Activated naive CD8-positive, alpha-beta T cell treated with anti-CD3 and anti-CD28 coated beads for 36 hours (primary cell): ENCODE measurements at places on chromosomes 7 and 10. TPM values are rescaled to one million over a fixed set of nuclear protein-coding genes. Genes with fewer than 3 reads are reported as not detected.

Gene CLRN3
- not detected for total RNA-seq

Gene FAM13C
- total RNA-seq, result 0.21 TPM

Gene AQP1
- total RNA-seq, result 0.10 TPM

Gene WEE2
- total RNA-seq, result not detected

Gene ANXA8
- not detected for total RNA-seq

Gene METTL27
- total RNA-seq, result 0.40 TPM

Gene TMEM176B
- not detected for total RNA-seq

Gene OR2A7
- total RNA-seq, result 1.3 TPM

Gene ACSM6
- total RNA-seq, result not detected

Gene MAT1A
- total RNA-seq, result not detected
